ENCODE measurements at places on chromosomes 12 and 14.

DNA sequence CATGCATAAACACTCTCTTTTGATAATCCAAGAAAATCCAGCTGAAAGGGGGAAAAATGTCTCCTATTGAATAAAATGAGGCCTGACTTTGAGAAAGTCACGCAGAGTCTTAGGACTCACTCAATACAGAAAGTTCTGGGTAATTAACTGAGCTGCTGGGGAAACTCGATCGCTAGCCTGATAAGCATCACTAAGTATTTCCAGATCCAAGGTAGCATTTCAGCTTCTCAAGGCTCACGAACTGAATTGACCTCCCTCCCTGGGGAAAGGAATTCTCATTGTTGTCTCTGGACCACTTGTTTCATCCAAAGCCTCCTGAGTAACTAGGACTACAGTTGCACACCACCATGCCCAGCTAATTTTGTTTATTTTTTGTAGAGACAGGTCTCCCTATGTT, 13.8 kb upstream of the ANAPC5 start:
- DNase-seq, result no peak

DNA sequence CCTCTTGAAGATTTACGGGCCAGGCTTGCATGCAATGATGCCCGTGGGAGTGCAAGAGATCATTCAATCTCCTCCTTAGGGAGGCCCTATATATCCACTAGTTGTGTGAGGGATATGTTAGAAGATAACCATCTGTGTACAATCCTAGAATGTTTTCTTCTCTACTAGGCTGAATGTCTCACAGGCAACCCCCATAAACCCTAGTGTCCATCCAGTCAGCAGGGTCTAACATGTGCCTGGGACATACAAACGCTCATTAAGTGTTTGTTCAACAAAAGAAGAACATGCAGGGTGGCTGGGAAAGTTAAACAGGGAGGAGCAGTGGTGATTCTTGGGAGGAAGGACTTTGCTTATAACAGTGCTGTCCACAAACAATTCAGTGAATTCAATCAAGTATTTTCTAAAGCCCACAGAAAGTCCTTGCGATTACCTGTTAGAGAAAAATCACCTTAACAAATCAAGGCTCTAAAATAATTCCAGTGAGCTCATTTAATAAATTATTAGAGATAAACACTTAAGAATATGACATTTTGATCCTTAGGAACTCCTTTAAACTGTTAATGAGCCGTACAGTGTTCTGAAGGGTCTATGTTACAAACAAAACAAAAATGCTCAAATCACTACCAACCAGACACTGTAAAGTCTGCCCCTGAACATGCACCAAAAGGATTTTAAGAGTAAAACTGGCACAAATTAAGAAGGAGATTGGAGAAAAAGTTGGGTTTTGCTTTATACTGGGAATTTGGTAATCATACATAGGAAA, 96.6 kb upstream of the FERMT2 start:
- no peak for DNase-seq

DNA sequence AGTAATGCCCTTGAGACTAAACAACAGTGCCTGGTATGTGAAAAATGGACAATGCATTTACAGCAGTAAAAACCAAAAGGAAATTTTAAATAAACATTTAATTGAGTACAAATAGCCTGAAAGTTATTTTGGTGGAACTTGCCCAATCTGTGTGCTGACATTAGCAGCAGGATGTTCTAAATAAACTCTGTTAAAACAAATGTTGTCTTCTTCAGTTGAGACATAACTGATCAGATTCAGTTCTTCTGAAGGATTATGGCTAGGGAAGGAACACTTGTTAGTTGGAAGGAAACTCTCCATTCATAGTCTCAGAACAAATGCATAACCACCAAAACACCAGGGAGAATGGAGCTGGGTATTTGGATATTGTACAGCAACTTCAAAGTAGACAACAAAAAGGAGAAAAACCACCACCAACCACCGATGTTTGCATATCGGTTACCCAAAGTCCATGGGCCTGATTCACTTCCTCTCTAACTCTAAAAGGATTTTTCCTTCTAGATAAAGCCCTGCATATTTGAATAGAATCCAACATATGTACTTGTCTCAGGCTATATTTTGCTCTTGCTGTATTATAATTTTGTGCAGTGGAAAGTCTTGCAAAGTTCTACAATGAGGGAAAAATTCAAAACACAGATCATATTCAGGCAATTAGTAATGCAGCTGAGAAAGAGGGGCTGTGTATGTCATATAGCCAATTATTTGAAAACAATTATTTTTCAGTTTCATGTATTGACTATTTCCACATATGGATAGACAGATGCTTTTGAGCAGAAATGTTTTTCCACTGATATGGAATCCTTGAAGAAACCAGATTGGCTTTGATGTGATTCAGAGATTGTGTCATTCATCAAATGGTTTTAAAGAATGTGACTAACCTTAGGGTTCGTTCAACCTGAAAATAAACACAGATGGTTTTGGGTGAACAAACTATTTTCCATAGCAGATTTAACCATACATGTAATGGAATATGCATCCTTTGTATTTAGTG, 152.2 kb upstream of the BMP4 start:
- DNase-seq, result peak; percentile 58

GRCh38 chr14:76810953-76811400, 1.7 kb downstream of the ANGEL1 start:
- no peak for DNase-seq

GRCh38 chr12:52232674-52233461, at the start of gene KRT7:
Gene KRT7, plus strand, starts transcription at chr12:52233243. Its CDS starts 54 bp downstream, at chr12:52233297.
- DNase-seq, result no peak

- peak; percentile 15 for DNase-seq
Observed at GRCh38 chr12:57370696-57371095, 60.1 kb downstream of the R3HDM2 start.

Data from fibroblast of skin of left biceps (primary cell).